ENCODE measurements at places on chromosomes 2 and 18. TPM values are rescaled to one million over a fixed set of nuclear protein-coding genes. Genes with fewer than 3 reads are reported as not detected.

CRYGD gene
- not detected for total RNA-seq

DNA sequence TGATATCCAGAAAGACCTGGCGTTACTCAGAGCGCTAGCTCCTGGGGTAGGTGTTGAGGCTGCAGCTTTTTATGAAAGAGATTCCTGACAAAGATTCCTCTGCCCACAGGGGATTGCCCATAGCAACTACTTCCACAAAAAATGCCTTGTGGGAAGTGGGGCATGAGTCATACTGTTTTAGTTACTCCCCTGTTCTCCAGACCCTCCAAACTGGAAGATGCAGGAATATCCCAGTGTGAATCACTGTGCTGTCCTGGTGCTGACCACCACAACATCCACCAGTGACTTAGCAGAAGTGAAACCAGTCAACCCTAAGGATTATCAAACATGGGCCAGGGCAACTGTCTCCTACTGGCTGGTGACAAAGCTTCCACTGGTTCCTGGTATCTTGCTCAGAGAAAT lies 61.8 kb downstream of the CDH2 start:
- DNase-seq: no peak

- no peak for DNase-seq
These were observed 69.2 kb downstream of the TRIP12 start for GRCh38 chr2:229852565-229852964.

PRSS56 gene
- not detected for total RNA-seq

RAD51AP2 gene
- total RNA-seq: 0.14 TPM

RGPD4 gene
- not detected for total RNA-seq

GRCh38 chr2:8534729-8535468 lies 147.0 kb upstream of the ID2 start:
- DNase-seq: peak; percentile 80

UGT1A6 gene
- total RNA-seq: not detected

DNA sequence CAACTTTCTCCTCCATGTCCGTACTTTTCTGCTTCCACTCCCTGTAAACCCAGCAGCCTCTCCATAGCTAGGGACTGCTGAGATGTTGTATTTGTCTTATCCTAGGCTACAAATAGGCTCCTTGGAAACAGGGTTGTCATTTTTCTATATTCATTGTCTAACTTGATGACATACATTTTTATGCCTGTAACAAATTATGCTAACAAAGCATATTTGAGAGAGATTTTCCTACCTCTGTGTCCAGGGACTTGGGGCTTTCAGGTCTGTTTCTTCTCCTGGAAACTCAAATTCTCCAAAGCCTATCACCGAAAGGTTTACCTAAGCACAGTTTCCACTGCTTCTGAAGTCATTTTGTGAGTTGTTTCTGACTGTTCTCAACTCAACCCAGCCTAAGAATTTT lies 102.7 kb downstream of the UBE2E3 start:
- no peak for DNase-seq

GRCh38 chr2:174340400-174341292 lies 5.9 kb downstream of the SP9 start:
- DNase-seq: no peak

- no peak for DNase-seq
These were observed 92.4 kb downstream of the CABLES1 start for GRCh38 chr18:23227726-23228070.

UCN gene
- 1.5 TPM for total RNA-seq

MARS2 gene
- 7.2 TPM for total RNA-seq

GRCh38 chr2:136394136-136395060 lies 276.4 kb upstream of the CXCR4 start:
- no peak for DNase-seq

Data from left ventricle myocardium inferior (tissue), 1 donor.